RCC 7860 (cell line): ENCODE measurements at places on chromosomes 12 and 14.

- DNase-seq: no peak
These were observed 375.0 kb downstream of the DPF3 start for GRCh38 chr14:72518809-72519377.

DNA sequence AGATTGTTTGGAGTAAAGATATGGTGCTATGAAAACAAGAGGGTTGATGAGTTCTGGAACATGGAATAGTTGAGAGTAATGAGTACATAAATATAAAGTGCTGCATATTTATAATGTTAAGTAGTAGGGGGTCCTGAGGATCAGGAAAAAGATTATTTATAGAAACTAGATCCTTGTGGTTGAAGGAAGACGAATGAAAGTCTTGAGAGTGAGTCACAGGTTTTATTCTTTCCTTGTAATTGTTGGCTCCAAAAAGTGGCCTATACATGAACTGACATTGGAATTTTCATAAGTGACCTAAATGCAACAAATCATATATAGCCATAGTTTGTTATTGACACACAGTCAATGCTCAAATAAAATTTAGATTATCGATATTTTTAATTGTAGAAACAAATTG lies 440.4 kb upstream of the PRICKLE1 start:
- DNase-seq: no peak

DNA sequence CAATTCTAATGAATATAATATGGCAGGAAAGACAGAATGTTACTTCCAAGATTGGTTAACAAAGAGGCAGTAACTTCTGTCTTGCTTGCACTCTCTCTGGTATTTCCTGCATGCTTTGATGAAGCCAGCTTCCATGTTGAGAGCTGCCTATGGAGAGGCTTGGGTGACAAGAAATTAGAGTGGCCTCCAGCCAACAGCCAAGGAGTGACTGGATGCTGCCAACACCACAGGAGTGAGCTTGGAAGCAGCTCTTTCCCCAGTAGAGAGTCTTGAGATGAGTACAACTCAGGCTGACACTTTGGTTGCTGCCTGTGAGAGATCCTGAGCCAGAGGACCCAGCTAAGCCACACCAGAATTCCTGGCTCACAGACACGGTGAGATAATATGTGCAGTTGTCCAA lies 183.1 kb downstream of the RMST start:
- DNase-seq: no peak

GRCh38 chr12:66008985-66009384 lies 121.6 kb downstream of the LLPH start:
- DNase-seq: no peak

DNA sequence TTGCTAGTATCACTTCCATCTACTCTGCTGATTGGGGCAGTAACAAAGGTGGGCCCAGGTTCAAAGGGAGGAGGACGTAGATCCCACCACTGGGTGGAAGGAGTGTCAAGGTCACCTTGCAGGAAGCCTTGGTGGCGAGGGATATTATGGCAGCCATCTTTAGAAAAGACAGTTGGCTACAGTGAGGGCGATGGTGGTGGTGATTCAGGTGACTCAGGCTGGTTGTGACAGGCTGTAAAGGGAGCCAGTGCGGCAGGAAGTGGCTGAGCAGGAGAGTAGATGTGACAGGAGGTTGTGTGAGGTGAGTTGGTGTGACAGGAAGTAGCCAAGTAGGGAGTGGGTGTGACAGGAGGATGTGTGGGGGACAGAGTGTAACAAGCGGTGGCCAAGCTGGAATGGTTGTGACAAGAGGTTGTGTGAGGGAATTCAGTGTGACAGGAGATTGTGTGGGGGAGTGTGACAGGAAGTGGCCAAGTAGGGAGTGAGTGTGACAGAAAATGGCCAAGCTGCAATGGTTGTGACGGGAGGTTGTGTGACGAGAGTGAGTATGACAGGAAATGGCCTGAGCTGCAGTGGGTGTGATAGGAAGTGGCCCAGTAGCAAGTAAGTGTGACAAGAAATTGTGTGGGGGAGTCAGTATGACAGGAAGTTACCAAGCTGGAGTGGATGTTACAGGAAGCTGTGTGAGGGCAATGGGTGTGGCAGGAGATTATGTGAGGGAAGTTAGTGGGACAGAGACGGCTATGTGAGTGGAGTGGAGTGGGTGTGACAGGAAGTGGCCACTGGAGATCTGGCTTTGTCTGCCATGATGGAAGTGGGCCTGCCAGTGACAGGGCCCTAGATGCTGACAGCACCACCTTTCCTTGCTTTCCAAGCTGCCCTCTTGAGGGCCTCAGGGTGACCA lies 136.5 kb upstream of the MYL2 start:
- no peak for DNase-seq

GRCh38 chr12:109741286-109741969 lies 27.8 kb downstream of the FAM222A start:
- no peak for DNase-seq
